ENCODE measurements at places on chromosomes 7 and 10.

- DNase-seq = no peak
Measured at GRCh38 chr10:30531751-30532530, 97.6 kb downstream of the LYZL2 start.

DNA sequence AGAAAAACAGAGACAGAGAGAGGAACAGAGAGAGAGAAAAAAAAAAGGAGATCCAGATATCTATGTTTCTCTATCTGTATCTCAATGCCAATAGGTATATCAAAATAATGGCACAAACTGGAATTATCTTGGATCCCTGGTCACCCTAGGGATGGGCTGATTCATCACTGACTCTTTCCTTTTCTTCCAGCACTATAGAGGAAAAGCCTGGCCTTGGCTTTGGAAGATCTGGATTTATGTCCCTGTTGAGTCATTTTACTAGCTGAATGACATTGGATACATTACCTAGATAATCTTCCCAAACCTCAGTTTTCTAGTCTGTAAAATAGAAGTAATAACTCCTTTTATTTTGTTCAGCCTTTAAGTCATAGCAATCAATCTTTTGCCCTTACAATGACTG lies 152.8 kb upstream of the GDF10 start:
- DNase-seq = no peak

DNA sequence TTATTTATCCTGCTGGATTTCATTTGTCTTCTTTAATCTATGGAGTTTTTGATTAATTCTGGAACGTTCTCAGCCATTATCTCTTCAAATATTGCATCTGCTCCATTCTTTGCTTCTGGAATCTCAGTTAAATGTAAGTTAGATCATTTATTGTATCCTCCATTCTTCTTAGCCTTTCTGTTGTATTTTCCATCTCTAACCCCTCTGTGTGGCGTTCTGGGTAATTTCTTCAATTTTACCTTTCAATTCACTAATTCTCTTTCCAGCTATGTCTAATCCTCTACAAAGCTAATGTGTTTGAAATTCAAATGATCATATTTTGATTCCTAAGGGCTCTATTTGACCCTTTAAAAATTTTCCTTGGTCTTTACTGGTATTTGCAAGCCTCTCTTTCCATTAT lies 92.4 kb downstream of the CDH23 start:
- DNase-seq = no peak

- DNase-seq = no peak
Measured at GRCh38 chr7:73704640-73705550, 14.6 kb downstream of the STX1A start.

GRCh38 chr7:34133356-34133982 lies 228.1 kb downstream of the BMPER start:
- no peak for DNase-seq

DNA sequence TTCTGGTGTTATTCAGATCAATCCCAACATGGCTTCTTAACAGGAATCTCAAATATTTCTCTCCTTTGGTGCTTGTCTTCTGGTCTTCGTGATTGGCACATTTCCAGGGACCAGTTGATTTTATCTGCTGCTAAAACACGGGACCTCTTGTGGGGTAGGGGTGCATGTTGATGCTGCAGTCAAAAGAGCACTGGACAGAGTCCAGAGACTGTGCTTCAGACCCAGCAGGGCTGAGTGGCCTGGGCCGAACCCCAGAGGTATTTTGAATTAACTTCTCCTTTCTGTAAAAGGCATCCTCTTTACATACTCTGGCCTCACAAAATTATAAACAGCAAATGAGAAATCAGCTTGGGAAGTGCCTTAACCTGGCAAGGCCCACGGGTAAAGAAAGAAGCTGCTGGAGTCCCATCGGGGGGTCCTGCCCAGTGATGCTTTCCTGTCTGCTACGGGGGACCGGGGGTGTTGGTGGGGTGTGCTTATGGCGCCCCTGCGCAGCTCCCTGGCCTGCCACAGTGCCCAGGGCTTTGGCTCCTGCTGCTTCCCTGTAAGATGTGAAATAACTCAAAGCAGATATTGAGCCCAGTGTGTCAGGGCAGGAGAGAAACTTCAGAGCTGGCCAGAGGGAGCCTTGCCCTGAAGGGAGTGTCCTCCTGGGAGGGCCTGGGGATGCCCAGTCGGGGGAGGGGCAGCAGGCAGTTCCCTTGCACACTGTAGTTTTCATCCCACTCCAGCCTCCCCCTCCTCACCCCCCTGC lies 230.5 kb downstream of the TCF7L2 start:
- no peak for DNase-seq

- DNase-seq = no peak
Measured at GRCh38 chr10:38072552-38072951, 21.6 kb upstream of the ZNF37A start.

DNA sequence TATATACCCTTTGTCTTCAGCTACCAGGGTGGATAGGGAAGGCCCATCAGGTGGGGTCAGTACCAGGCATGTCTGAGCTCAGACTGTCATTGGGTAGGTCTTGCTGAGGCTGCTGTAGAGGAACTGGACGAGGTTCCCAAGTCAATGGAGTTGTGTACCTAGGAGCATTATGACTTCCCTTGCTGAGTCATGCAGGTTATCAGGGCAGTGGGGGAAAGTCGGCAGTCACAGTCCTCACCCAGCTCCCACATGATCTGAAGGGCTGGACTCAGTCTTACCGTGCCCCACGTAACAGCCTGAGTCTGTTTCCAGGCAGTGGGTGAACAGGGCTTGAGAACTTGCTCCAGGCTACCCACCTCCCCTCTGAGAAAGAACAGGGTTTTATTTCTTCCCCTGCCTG lies 260.8 kb upstream of the COBL start:
- no peak for DNase-seq

- DNase-seq = no peak
Measured at GRCh38 chr7:111137296-111138192, 46.6 kb downstream of the LRRN3 start.

- DNase-seq = no peak
Measured at GRCh38 chr10:24428410-24428782, 219.5 kb downstream of the KIAA1217 start.

- no peak for DNase-seq
Measured at GRCh38 chr10:17249820-17250219, 21.8 kb downstream of the VIM start.

DNA sequence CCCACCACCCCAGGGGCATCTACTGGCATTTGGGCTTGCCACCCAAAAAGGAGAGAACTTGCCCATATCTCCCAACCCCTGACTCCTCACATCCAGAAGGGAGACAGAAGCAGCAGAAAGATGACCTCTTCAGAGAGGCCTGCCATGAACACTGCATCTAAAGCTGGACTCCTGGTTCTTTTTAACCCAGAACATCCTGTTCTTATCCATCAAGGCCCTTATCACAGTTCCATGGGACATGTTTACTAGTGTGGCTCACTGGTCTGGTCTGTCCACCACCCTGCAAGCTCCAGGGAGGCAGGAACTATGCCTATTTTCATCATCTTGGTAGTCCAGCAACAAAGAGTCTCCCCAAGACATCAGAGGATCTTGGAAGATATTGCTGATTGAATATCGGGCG lies 114.9 kb upstream of the PDLIM1 start:
- DNase-seq = no peak

GRCh38 chr10:18104223-18104872 lies 35.9 kb upstream of the CACNB2 start:
- no peak for DNase-seq

DNA sequence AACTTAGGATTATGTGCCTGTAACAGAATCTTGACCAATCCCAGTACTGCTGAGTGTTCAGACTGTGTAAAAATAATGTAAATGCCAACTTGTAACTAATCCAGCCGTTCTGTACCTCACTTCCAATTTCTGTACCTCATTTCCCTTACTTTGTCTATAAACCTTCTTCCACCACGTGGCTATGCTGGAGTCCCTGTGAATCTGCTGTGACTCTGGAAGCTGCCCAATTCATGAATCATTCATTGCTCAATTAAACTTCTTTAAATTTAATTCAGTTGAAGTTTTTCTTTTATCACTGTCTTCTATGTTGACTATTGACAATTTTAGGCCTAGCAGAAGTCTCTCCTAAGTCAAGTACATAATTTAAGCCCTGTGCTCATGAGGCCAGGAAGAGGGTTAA lies 215.3 kb upstream of the RHOBTB1 start:
- no peak for DNase-seq

- no peak for DNase-seq
Measured at GRCh38 chr7:23622506-23622925, 25.3 kb downstream of the CCDC126 start.

GRCh38 chr7:88147949-88148348 lies 71.9 kb downstream of the SRI start:
- no peak for DNase-seq

DNA sequence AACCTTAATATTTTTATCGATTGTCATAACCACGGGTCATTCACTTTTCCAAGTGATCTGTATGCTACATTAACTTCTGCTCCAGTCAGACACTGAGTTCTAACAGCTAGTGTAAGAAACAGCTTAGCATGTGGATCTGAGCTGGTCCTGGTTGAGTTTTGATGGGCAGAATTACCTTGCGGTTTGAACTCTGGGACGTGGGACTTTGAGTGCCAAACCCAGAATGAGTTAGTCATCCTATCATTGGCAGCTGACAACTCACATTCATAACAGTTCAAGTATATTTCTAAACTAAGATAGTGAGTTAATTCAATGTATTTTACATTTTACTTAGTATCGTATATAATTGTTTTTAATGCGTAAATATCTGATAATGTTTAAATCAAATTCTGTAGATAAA lies 43.2 kb downstream of the C7orf33 start:
- no peak for DNase-seq

GRCh38 chr7:2478800-2479199 lies 2.6 kb upstream of the GRIFIN start:
- DNase-seq = no peak

- no peak for DNase-seq
Measured at GRCh38 chr7:107907790-107908189, 16.8 kb downstream of the DLD start.

GRCh38 chr10:47366181-47366631 lies 17.9 kb downstream of the ZNF488 start:
- DNase-seq = no peak

DNA sequence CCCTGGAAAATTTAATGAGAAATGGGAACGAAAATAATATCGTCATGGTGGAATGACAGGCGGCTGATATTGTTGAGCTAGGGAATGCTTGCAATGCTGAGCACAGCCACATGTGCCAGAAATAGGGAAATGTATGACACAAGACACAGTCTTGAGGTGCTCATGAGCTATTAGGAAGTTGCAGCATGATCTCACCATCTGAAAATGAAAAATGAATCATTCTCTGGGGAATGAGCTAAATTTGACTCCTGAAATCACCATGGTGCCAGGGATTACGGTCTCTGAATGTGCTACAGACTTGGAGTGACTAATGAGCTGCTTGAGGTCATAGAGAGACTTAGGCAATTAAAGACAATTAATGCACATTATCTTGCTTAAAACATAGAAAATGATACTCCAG lies 845.0 kb downstream of the CNTNAP2 start:
- DNase-seq = no peak

GRCh38 chr7:3943779-3944520 lies 642.9 kb downstream of the SDK1 start:
- DNase-seq = no peak

- no peak for DNase-seq
Measured at GRCh38 chr7:99437946-99438572, 539 bp downstream of the PTCD1 start.

GRCh38 chr7:74476626-74477025 lies 22.9 kb downstream of the GTF2IRD1 start:
- DNase-seq = no peak

GRCh38 chr7:30172451-30172850 lies 37.7 kb downstream of the MTURN start:
- no peak for DNase-seq

DNA sequence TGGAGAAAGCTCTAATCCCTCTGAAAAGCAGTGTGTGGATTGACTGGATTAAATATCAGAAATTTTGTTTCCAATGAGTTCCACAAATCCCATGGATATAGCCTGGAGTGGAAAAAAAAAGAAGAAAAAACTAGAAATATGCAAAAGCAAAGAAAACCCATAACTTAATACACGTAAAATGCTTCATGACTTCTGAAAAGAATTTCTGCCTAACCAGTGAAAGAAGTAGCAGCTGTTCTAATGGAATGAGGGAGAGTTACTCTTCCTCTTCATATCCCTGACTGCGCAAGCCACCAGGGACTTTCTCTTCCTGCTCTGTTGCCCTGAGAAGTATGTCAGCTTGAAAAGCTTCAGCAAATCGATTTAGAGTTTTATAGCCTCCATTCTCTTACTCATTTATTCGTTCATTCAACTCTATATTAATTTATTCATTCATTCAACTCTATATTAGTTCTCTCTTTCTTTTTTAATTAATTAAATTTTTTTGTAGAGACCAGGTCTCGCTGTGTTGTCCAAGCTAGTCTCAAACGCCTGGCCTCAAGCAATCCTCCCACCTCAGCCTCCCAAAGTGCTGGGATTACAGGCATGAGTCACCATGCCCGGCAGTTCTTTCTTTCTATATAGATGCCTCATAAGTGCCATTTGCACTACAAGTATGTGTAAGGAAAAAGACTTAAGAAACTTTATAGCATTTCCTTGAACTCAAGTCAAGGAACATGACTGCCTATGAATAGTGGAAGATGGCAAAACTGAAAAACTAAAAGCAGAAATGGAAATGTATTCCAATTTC lies 447.3 kb upstream of the NRP1 start:
- no peak for DNase-seq

DNA sequence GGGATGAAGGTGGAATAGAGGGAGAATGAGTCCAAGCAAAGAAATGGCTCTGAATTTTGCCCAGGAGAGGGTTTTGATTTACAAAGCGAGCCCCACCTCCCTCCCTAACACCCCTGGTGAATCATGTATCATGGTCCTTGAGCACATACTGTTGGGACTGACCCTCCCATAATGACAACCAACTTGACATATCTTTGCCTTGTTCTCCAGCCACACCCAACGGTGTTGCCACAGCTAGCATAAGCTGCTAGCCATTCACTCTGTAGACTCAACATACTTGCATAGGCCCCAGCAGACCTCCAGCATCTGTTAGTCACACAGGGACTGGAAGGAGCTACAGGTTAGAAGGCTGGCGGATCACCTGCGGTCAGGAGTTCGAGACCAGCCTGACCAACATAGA lies 538.5 kb downstream of the KCNMA1 start:
- no peak for DNase-seq

DNA sequence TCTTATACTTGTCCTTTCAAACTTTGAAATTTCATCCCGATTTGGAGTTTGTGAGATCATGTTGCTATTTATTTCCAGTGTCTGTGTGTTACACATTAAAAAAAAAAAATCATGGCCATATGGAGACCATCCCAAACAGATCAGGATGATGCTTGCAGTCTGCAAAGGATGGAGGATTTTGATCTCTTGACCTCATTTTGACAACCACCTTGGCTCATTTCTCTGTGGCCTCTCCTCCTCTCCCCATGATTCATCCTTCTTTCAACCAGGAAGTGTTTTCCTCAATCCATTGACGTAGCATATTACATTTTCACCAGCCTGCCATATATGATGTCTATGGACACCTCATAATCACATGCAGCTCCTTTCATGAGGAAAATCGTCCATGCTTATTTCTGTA lies 68.9 kb upstream of the INSYN2A start:
- no peak for DNase-seq

GRCh38 chr10:27743877-27744801 lies 1.5 kb downstream of the MKX start:
- no peak for DNase-seq
